Cortex of kidney (tissue), 1 donor: ENCODE measurements at places on chromosomes 1 and 21.

- DNase-seq = no peak
These were observed 870.7 kb upstream of the ADGRL2 start for GRCh38 chr1:80929868-80930508.

GRCh38 chr1:20534659-20535417, 17.5 kb upstream of the FAM43B start:
- no peak for DNase-seq

DNA sequence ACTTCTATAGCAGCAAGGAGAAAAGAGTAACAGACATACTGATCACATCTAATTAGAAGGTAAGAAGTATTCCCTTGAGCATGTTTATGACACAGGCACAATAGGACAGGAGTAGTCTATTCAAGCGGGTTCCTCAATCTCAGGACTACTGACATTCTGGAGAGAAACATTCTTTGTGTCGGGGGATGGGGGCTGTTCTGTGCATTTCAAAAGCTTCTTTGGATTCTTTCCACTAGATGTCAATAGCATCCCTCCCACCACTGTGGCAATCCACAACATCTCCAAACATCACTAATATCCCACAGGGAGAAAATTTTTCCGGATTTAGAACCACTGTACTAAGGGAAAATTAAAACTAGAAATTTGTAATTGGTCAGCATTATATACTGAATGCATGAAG, 56.9 kb downstream of the ADAMTS5 start:
- no peak for DNase-seq

- peak; percentile 16 for DNase-seq
These were observed at the start of gene PTBP2 for GRCh38 chr1:96721416-96722160. PTBP2 (plus strand) TSS chr1:96721784; CDS start chr1:96721865, 81 bp downstream.

DNA sequence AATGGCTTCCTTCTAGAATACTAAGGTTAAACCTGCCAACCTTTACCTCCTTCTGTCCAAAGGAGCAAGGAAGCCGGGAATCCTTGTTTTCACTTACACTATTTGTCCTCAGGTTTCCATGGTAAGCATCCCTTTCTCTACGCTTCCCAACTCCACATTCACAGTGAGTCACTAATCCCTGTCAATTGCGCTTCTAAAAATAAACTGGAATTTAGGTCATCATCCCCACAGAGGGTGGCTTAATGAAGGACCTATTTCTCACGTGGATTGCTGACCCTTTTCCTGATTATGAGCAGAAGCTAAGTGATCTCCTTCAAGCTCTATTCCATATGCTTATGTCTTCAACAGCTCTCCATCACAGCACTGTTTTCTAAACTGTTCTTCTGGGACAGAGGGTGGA, 39.9 kb upstream of the ABCA4 start:
- DNase-seq = no peak

GRCh38 chr1:235919127-235919832, 52.6 kb upstream of the LYST start:
- DNase-seq = no peak
